Karpas-422 (cell line): ENCODE measurements at places on chromosomes 4 and X.

- DNase-seq: peak; percentile 71
Measured at GRCh38 chrX:23616361-23616760, 50.9 kb upstream of the PRDX4 start.

GRCh38 chrX:48475296-48475695 lies 703 bp upstream of the FTSJ1 start:
- DNase-seq: no peak

- peak; percentile 74 for DNase-seq
Measured at GRCh38 chrX:24777660-24778059, 83.9 kb downstream of the POLA1 start.

- DNase-seq: no peak
Measured at GRCh38 chrX:47278691-47279090, 45.9 kb downstream of the USP11 start.

DNA sequence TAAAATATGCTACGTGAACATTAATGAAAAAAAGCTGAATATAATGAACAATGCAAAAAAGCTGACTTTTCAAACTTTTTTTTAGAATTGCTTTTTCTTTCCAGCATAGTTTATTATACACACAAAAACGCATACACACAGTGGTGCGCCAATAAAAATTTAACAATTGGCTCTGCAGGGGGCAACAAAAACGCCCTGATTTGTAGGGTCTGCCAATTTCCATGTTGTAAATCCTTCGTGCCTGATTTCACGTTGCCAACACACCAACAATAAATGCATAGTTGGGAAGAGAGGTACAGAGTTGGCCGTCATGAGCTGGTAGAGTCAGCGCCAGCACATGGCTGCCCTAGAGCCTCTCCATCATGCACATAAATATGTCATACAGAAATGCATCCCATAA lies 333.1 kb downstream of the MAPK10 start:
- no peak for DNase-seq

DNA sequence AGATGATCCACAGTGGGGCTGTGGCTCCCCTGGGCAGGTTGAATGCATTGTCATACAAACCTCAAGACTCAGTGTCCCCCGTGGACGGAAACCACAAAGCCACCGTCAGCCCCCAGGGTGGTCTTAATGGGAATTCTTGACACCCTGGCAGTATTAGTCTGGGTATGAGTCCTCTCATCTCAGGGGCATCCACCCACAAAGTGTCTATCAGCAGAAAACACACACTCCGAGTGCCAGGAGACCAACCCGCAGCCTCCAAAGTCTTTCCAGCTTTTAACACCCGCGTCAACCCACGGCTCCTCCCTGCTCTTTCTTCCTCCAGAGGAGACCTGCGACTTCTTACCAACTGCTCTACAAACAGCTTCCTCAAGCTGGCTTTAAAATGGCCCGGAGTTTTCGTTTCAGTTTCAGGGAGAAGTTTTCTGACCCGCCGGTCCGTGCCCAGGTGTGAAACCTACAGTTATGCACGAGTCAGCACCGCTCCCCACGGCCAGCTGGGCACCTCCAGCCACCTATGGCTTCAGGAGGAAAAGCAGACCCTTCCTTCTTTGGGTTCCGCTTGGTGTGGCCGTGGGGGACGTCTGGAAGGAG lies 14.4 kb upstream of the ASMTL start:
- DNase-seq: no peak

DNA sequence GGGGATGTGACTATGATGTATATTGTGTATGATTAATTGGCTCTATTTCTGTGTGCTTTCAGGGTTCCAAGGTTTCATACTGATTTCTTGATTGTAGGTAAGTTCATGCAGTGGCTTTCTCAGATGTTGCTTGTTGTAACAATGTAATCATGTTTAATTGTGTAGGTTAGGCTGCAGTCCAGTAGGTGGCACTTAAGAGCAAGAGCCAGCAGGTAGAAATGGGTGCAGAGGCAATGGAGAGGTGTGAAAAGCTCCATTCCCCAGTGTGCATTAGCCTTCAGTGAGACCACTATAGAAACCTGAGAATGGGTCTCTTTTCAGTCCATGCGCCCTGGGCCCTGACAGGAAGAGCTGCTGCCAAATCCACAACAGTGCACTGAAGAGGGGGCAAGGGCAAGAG lies 28.2 kb downstream of the DCAF12L2 start:
- peak; percentile 70 for DNase-seq

DNA sequence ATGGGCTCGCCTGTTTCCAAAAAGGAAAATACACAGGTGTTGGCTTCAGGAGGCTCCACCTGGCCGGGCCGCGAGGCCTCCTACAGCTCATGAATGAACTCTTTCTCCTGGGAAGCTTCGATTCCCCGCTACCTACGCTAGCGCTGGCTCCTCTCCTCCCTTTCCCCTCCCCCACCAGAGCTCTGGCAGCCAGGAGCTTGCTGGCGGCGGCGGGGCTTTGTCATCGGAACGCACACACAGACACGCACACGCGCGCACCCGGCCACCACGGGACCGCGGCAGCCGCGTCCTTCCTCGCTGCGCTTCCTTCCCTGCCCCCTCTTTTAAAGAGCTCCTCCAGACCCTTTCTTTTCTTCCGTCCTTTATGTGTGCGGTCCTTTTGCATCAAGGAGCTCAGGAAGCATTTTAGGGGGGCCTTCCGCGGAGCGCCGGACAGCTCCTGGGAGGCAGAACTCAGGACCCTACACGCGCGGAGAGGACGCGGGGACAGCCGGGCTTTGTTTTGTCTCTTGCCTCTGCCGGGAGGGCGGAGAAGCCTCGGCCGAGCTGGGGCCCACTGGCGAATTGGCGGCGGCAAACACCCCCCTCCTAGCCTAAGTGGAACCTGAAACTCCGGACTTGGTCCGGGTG lies 70.2 kb upstream of the BCOR start:
- no peak for DNase-seq

DNA sequence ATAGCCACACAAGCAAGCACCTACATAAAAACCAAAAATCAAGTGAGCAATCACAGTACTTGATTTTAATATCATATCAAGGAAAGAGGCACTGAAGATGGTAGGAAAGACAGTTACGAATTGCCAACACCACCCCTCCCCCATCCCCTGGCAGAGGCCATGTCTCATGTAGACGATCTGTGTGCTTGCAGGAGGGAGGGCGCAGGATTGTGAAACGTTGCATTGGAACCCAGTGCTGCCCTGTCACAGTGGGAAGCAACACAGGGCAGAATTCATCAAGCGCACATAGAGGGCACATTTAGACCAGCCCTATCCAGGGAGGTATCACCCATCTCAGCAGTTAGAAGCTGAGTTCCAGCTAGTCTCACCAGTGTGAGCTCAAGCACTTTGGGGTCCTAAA lies 359.8 kb downstream of the DMD start:
- no peak for DNase-seq

DNA sequence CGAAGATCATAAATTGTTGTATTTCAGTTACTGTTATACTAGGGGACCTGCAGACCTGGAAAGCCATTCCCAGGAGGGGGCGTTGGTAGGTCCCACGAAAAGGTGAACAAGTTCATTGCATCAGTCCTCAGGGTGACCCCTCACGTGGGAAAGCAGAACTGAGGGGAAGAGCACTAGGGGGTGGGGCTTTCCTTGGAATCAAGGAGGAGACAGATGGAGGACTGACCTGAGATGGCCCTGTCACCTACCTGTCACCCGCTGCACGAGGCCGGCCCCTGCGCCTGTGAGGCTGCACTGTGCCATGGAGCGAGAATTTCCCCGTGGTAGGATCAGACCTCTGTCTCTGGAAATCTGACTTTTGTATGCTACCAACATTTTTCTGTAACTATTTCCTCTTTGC lies 41.8 kb upstream of the CLDN24 start:
- DNase-seq: no peak

DNA sequence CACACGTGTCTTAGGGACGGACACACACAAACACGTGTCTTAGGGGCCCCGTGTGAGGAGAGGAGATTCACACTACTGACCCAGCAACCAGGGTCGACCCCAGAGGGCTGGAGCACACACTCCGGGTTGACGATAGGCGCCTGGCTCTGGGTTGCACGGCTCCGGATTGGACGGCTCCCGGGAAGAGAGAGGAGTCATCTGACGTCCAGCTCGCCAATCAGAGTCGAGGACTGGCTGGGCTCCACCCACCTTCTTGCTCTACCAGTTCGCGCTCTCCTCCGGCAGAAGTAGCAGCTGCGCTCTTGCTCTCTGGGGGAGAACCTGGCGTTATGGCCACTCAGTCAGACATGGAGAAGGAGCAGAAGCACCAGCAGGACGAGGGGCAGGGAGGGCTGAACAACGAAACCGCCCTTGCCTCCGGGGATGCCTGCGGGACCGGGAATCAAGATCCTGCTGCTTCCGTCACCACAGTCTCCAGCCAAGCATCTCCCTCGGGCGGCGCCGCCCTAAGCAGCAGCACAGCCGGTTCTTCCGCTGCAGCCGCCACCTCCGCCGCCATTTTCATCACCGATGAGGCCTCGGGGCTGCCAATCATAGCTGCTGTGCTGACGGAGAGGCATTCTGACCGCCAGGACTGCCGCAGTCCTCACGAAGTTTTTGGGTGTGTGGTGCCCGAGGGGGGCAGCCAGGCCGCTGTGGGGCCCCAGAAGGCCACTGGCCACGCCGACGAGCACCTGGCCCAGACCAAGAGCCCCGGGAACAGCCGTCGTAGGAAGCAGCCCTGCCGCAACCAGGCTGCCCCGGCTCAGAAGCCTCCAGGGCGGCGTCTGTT lies 74.3 kb downstream of the NUDT10 start:
- DNase-seq: no peak

GRCh38 chr4:56465599-56466295 lies 1.7 kb upstream of the SRP72 start:
- DNase-seq: peak; percentile 51

GRCh38 chr4:2434420-2434819 lies 15.7 kb downstream of the CFAP99 start:
- no peak for DNase-seq

DNA sequence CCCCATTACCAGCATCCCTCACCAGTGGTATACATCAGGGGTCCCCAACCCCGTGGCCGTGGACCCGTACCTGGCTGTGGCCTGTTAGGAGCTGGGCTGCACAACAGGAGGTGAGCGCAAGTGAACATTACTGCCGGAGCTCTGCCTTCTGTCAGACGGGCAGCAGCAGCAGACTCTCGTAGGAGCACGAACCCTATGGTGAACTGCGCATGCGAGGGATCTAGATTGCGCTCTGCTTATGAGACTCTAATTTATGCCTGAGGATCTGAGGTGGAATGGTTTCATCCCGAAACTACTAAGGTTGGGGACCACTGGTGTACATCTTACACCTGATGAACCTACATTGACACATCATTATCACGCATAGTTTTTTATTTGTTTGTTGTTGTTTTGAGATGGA lies 52.8 kb upstream of the DHX15 start:
- no peak for DNase-seq

GRCh38 chrX:48548871-48549270 lies 9.4 kb downstream of the TBC1D25 start:
- no peak for DNase-seq

GRCh38 chrX:102860235-102860634 lies 76.8 kb upstream of the RAB40AL start:
- no peak for DNase-seq

GRCh38 chr4:98566361-98567008 lies 91.9 kb downstream of the TSPAN5 start:
- DNase-seq: no peak

DNA sequence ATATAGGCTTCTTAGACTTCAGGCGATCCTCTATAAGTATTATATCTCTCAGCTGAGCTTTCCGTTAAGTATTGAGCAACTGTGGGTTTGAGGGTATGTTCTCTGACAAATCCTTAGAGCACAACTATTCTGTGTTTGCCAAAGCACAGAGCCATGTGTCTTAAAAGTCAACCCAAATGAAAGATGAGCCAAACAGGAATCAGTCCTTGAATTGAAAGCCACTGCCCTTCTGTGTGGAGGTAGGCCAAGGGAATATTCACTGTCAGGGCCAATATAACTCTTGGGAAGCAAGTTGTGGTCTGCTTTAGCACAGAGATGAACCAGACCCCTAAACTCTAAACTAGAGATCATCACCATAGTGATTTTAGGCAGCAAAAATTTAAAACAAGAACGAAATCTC lies 164.0 kb downstream of the STAG2 start:
- DNase-seq: no peak

DNA sequence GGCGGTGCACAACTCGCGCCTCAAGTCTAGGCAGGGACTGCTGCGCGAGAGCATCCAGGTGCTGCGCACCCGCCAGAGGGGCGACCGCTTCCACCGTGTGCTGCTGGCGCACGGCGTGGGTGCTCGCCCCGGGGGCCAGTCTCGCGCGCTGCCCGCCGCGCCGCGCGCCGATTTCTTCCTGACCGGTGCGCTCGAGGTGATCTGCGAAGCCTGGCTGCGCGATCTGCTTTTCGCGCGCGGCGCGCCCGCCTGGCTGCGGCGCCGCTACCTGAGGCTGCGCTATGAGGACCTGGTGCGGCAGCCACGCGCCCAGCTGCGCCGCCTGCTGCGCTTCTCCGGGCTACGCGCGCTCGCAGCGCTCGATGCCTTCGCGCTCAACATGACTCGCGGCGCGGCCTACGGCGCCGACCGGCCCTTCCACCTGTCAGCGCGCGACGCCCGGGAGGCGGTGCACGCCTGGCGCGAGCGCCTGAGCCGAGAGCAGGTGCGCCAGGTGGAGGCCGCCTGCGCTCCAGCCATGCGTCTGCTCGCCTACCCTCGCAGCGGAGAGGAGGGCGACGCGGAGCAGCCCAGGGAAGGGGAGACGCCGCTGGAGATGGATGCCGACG lies 1.3 kb downstream of the CHST7 start:
- DNase-seq: no peak

DNA sequence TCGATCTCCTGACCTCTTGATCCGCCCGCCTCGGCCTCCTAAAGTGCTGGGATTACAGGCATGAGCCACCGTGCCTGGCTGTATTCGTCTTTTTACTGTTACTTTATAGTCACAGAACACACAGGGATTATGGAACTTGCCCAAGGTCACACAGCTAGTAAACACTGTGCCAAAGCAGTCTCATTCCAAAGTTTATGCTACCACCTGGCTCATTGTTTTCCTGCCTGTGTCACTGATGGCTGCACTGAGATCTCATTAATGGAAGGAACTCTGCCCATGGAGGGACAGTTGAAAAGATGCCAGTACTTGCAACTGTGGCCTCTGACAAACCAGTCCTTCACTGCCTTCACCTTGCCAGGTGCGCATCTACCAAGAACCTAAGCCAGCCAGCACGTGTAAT lies 517.7 kb downstream of the BCOR start:
- no peak for DNase-seq

DNA sequence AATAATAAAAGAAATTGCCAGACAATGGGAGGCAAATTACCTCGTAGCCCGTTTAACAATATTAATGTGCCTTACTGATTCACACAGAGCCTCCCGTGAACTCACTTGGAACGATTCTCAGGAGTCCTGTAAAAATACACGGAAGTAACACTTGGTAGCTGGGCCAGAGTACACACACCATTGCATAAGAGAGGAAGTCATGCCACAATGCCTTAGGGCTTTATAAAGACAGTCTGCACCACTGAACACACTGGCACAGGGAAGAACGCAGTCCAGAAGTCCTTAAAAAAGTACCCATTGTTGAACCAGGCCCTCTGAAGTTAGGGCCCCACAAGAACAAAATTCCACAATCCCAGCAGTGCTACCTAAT lies 15.1 kb downstream of the SLC2A9 start:
- DNase-seq: peak; percentile 62
